ENCODE measurements at places on chromosomes 16 and 17. TPM values are rescaled to one million over a fixed set of nuclear protein-coding genes. Genes with fewer than 3 reads are reported as not detected.

UBE2Z gene
- total RNA-seq, result 68.8 TPM

TP53TG3 gene
- total RNA-seq, result not detected

ZG16B gene
- 34.1 TPM for total RNA-seq

CCL1 gene
- not detected for total RNA-seq

CHTF18 gene
- 111 TPM for total RNA-seq

TNRC6C gene
- total RNA-seq, result 9.0 TPM

ZNF423 gene
- total RNA-seq, result 4.7 TPM

ST6GALNAC1 gene
- 311 TPM for total RNA-seq

All from colonic mucosa (tissue), 4 donors.